ENCODE measurements at places on chromosomes 5 and 9.

DNA sequence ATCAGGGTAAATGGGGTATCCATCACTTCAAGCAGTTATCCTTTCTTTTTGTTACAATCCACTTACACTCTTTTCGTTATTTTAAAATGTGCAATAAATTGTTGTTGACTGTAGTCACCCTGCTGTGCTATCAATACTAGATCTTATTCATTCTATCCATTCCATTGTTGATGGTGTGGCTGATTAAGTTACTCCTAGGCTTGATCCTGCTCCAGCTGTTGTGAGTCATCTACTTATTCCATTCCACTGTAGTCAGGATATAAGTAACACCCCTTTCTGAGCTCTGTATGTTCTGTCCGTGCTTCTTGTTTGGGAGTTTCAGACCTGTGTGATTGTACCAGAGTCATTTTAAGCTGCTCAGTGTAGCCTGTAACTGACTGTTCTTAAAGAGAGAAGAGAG lies 122.5 kb upstream of the RUSC2 start:
- DNase-seq = no peak

GRCh38 chr9:93346231-93347112 lies 105.0 kb upstream of the FAM120A start:
- peak; percentile 27 for DNase-seq

DNA sequence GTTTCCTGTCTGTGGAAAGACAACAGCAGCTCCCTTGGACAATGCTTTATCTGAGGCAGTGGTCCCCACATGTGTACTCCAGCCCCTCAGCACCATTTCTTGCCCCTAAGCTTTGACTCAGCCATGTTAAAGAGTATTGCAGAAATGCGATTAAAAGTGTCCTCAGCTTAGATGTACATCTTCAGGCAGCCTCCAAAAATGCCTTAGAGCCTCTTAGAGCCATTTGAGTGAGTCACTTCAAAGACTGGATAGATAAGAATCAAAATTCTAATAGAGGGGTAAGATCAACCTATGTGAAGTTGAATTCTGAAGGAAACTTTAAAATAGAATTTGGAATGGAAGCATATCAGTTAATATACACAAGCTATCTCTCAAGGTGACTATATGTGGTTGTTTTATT lies 296.3 kb downstream of the ADAMTS6 start:
- no peak for DNase-seq

DNA sequence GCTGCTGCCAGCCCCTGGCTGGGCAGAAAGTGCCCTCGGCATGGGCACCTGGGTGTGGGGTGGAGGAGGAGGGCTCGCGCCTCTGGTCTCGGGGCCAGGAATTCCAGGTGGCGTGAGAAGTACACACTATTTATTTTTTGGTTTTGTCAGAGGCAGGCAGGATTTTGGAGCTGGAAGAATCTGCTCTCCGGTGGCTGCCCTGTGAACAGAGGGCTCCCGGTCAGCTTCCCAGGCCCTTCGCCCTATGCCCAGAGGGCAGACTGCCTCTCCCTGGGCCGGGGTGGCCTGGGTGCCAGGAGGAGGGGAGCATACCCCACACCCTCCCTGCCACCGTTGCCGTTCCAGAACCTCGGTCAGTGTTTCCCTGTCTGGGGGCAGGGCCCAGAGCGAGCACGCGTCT lies 8.3 kb downstream of the DOLPP1 start:
- no peak for DNase-seq

DNA sequence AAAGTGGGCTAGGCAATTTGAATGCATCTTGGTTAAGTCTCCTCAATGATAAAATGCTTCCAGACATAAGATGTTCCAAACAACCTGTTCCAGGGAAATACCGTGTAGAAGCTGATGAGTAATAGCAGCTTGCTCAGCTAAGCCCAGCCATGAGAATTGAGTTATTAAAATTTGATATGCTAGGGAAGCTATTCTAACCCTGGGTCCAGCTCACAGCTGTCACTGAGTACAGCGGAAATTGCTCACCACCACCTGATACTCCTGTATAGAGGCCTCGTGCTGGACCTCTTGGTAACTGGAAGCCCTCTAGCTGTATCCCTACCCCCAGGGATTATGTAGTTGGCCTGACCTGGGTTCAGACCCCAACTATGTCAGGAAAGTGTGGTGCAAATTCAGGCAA lies 521.3 kb upstream of the TRPC7 start:
- DNase-seq = no peak

DNA sequence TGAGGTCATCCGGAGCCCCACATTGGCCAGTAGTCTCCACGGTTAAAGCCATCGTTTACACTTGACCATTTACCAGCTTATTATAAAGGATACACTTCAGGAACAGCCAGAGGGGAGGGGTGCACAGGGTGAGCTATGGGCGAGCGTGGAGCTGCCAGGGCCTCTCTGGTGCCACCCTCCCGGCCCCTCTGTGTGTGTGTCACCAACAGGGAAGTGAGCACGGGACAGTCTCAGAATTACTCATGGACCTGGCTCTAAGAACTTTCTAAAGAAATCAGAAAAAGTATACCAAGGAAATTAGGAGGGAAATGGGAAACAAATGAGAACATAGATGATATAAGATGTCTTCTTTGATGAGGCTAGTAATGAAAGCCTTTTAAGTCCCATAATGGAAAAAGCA lies 13.5 kb downstream of the WDR5 start:
- DNase-seq = no peak

- no peak for DNase-seq
These were observed 7.4 kb downstream of the RETREG1 start for GRCh38 chr5:16609412-16609811.

DNA sequence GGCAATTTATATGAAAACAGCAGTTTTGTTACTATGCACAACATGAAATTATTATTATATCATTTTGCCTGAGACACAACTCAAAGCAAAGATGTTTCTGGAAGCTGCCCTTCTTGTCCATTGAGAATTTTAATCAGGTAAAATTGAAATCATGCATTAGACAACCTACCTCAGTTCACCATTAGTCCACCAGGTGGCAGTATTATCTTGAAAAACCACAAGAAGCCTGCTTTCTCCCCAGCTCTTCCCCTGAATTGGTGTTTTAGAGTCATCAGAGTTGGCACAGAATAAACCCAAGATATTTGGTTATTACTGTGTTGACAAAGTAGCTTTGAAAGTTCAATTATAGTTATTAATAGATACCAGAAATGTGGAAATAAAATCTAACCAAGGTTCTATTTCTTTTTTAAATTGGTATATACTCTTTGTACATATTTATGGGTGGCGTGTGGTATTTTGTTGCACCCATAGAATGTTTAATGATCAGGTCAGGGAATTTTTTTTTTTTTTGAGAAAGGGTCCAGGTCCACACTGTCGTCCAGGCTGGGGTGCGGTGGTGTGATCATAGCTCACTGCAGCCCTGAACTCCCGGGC lies 25.7 kb downstream of the UTP15 start:
- DNase-seq = peak; percentile 85

DNA sequence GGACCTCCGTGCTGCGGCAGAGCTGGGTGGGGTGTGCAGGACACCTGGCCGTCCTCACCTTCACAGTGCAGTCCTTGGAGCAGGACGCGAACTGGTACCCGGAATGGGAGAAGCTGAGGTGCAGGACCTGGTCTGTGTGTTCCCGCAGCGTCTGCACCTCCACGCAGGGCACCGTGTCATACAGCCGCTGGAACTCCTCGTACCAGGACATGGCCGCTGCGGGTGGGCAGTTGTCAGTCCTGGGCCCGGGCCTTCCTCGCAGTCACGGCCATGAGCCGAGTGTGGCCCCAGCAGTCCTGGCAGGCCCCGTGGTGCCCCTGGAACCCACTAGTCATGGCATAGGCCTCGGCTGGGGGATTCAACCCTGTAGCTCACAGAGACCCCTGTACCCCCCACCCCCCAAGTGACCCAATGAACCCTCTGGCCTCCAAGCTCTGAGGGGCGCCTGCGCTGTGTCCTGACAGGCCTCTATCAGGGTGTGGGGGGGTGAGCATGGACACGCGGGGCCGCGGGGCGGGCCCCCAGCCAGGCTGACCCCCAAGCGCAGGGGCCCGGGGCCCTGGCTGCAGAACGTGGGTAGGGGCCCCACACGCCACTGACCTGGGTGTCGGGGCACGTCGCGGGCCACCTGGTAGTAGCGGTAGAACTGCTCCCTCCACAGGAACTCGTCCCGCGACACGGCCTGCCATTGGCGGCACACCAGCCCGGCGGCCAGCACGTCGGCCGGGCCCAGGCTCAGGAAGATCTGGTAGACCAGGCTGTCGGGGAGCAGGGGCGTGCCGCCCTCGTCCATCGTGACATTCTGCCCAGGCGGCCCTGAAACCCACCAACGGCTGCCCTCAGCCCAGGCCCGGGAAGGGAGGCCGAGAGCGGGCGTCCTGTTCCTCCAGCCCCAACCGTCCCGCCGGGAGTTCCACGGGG lies 987 bp downstream of the FBXW5 start:
- DNase-seq = peak; percentile 64

DNA sequence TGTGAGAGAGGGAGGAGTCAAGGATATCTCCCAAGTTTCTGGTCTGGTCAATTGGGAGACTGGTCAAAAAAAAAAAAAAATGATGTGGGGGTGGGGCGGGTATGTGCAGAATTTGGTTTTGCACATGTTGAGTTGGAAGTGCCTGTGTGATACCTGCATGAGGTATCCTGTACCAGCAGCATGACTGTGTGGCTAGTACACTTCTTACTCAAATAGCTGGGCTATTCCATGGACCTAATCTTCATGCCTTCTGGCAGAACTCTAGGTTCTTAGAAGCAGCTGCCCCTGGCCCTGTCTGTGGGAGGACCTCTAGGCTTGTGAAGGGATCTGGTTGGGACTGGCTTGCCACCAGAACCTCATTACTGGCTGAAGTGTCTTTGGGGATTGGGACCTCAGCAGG lies 93.5 kb downstream of the RALGPS1 start:
- no peak for DNase-seq

- DNase-seq = no peak
These were observed 143.6 kb upstream of the SLC28A3 start for GRCh38 chr9:84484172-84484571.

- DNase-seq = no peak
These were observed 99.2 kb downstream of the ZNF462 start for GRCh38 chr9:106962122-106962521.

DNA sequence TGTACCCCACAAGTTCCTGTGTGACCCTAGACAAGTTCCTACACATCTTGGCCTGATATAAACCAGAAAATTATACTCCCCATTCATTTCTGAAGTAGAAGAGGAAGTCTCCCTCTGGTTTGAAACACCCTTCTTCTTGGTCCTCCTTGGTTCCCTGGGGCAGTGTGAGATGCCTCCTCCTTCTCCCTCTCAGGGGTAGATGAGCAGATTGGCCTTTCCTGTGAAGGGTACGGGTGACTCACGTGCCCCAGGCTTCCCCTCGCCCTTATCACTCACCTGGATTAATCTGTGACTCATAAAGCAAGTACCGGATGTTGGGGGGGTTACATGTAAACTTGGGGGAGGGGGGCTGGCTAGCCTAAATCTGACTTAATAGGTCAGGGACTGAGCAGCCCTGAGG lies 11.1 kb upstream of the AQP3 start:
- DNase-seq = peak; percentile 67

- DNase-seq = no peak
These were observed 108.5 kb downstream of the GAS1 start for GRCh38 chr9:86838519-86839497.

DNA sequence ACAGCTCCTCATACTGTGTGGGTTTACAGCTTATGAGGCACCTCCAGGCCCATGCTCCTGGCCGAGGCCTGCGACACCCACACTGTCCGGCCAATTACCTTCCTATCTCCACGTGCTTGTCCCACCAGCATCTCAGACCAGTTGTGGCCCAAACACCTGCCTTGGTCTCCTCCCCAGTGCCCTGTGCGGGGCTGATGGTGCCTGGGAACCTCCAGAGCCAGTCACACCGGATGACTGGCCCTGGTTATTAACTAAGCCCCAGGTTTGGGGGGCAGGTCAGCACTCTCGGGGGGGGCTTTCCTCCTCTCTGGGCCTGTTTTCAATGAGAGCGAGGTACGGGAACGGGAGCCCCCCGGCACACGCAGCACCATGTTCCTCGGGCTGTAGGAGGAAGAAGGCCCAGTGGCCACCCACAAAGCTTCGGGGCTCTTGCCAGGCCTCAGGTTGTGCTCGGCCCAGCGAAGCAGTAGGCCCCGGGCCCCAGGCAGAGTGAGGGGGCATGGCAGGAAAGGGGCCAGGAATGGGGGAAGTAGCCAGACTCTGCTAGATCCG lies 76.0 kb upstream of the PHYKPL start:
- DNase-seq = no peak

DNA sequence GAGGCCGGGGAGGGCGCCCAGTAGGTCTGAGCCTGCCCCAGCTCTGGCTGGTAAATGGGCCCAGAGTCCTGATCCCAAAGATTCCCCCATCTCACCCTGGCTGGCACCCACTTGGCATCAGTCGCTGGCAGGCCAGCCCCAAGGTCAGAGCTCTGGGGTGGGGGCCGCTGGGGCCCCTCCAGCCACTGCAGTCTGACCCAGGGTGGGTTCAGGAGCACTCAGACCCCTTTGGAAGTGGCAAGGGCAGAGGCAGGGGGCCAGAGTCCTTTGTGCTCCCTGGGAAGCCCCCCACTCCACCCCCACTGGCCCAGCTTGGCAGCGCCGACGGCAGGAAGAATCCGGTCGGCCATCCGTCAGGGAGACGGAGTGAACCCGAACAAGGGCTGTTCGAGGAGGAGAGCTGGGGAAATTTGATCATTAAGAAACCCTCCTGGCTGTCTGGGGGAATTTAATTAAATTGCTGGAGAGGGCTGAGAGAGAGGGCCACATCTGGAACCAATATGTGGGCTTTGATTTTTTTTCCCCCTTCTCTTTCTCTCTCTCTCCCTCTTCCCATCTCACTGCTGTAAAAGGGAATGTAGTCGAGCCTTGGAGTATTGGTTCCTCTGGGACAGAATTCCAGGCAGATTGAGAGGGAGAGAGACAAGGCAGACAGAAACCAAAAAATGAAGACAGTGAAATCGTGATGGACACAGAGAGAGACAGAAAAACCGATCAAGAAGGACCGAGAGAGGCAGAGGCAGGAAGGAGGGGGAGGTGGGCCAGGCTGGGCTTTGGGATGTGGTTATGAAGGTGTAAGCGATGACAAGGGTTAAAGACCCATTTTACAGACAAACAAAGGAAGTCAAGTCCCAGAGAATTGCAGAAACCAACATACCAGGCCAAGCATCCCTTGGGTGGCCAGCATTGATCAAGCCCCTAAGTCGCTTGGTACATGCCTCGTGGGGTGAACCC lies 8.1 kb upstream of the ASB6 start:
- peak; percentile 44 for DNase-seq

GRCh38 chr5:81233080-81233634 lies at the start of gene CKMT2:
CKMT2 (plus strand) TSS chr5:81233322; CDS start chr5:81251133, 17,811 bp downstream.
- DNase-seq = peak; percentile 81

- DNase-seq = no peak
These were observed 146.0 kb downstream of the ADCY2 start for GRCh38 chr5:7541898-7542297.

DNA sequence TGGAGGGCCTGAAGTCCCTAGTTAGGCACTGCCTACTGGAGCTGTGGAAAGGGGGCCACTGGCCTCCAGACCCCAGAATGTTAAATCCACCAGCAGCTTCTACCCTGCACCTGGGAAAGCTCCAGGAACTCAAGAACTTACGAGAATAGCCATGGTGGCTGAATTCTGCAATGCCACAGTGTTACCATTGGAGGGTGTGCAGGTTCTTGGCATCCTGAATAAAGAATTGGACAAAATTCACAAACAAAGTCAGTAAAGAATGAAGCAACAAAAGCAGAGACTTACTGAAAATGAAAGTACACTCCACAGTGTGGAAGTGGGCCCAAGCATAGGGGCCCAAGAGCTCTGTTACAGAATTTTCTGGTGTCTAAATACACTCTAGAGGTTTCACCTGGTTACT lies 107.0 kb downstream of the PRDM9 start:
- DNase-seq = no peak

- no peak for DNase-seq
These were observed 876.3 kb upstream of the CTNND2 start for GRCh38 chr5:12780536-12780935.

All from hepatocyte (in vitro differentiated cells).